Ovary (tissue), 10 donors: ENCODE measurements at places on chromosomes 4 and X. TPM values are rescaled to one million over a fixed set of nuclear protein-coding genes. Genes with fewer than 3 reads are reported as not detected.

UGT2A3 gene
- not detected for total RNA-seq

TCEAL7 gene
- 21.6 TPM for total RNA-seq

DNA sequence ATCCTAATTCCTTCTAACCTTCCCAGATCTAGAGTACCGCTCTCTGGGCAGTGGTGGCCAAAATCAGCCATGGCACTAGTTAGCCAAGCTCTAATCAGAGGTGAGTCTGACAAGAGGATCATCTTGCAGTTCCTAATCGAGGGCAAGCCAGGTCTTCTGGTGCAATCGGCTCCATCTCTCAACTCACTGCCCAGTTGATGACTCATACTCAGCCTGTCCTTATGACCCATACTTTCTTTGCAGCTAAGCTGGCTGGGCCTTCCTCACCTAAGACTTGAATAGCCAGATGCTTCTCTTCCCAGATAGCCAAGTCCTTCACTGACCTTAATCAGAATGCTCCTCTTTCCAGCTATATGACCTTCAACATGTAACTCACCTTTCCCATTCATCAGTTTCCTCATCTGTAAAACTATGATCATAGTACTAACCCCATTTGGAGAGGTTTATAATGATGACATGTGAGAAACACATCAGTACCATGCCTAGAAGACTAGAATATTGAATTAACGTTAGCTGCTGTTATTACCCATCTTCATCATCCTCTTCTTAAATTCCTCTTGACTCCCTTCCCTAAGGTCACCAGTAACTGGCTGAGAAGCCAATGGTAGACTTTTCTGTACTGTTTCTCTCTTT, 57.1 kb downstream of the RELL1 start:
- DNase-seq: no peak

GRCh38 chr4:10688846-10689245, 4.3 kb upstream of the CLNK start:
- DNase-seq: no peak

PCDH7 gene
- total RNA-seq: 3.7 TPM

CXorf51A gene
- not detected for total RNA-seq

NAA11 gene
- not detected for total RNA-seq

P2RY4 gene
- total RNA-seq: 0.48 TPM

GPC4 gene
- total RNA-seq: 12.3 TPM

ARHGAP36 gene
- total RNA-seq: 0.13 TPM
